Stimulated activated CD8-positive, alpha-beta memory T cell treated with anti-CD3 and anti-CD28 coated beads, Interleukin-4, amount 100 ng/mL, for 4 hours (primary cell): ENCODE measurements at places on chromosomes 12 and 14.

- DNase-seq, result no peak
Observed at GRCh38 chr12:44299524-44299923, 463.6 kb downstream of the TMEM117 start.

DNA sequence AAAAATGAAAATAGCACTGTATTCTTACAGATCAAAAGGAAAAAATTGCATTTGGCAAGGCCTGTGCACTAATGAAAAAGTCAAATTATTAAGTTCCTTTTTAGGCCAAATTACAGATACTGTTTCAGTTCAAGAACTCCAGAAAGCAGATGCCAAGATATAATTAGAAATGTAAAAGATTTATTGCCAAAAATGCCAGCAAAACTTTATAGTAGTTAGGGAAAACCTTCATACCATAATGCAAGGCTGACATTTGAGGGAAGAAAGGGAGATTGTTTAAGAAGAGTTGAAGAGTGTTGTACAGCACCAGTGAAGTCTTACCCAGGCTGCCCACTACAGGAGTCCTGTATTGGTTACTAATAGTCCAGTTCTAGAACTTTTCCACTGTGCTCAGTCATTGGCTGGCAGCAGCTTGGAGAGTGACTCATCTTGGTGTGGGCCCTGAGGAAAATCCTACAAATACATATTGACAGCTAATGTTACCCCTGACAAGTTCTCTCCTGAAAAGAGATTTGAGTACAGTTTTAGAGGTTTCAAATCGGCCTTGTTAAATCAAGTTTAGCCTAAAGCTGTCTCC is 600.4 kb downstream of the C12orf50 start:
- DNase-seq, result no peak

DNA sequence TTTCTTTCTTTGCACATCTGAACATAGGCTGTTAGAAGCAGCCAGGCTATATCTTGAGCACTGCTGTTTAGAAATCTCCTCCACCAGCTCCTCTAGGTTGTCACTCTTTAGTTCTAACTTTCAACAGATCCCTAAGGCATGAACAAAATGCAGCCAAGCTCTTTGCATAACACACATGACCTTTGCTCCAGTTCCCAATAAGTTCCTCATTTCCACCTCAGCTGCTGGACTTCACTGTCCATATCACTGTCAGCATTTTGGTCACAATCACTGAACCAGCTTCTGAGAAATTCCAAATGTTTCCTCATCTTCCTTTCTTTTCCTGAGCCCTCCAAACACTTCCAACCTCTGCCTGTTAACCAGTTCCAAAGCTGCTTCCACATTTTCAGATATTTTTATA is 27.6 kb upstream of the C14orf132 start:
- no peak for DNase-seq

GRCh38 chr14:101242442-101243385 is 318.6 kb upstream of the DIO3 start:
- no peak for DNase-seq

- no peak for DNase-seq
Observed at GRCh38 chr12:117118838-117119591, 19.8 kb upstream of the TESC start.

GRCh38 chr14:104735830-104736642 is 12.0 kb downstream of the ADSS1 start:
- no peak for DNase-seq

GRCh38 chr12:5254703-5255102 is 177.2 kb upstream of the NTF3 start:
- no peak for DNase-seq

GRCh38 chr14:24986206-24986893 is 63.6 kb downstream of the STXBP6 start:
- no peak for DNase-seq

GRCh38 chr14:21997300-21997699 is 323.7 kb upstream of the OR4E1 start:
- DNase-seq, result no peak

DNA sequence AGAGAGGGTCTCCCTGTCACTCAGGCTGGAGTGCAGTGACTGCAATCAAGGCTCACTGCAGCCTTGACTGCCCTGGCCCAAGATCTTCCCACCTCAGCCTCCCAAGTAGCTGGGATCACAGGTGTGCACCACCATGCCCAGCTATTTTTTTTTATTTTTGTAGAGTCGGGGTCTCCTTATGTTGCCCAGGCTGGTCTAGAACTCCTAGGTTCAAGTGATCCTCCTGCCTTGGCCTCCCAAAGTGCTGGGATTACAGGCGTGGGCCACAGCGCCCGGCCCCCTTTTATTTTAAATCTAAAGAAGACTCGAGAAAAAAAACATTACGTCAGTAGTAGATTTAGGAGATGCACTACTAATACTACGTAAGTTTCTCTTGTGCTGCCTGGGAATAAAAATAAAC is 14.3 kb downstream of the FOS start:
- no peak for DNase-seq

DNA sequence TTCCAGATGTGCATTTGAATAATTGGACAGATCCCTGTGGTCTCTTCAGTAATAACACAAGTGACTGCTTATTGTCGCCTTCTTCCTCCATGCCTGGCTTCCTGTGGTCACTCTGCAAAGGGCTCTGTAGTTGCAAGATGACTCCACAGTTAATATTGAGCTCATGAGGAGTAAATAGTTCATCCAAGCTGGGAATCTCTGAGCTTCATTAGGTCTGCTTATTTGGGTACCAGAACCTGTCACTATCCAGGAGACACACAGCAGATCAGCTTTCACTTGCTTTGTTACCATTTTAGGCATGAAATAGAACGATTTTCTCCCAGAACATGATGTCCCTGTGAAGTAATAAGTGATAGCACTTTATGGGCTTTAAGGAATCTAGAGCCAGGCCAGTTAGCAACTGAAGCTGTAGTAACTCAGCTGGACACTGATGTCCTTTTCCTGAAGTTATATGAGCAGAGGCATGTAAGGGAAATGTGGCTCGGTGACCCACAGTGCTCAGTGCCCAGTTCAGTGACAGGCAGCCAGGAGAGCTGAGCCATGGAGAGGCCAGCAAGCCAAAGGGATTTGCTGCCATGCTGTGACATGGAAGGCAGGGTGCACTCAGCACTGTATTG is 50.1 kb downstream of the CRADD start:
- DNase-seq, result no peak

- no peak for DNase-seq
Observed at GRCh38 chr12:104764225-104765091, 193.6 kb downstream of the SLC41A2 start.

DNA sequence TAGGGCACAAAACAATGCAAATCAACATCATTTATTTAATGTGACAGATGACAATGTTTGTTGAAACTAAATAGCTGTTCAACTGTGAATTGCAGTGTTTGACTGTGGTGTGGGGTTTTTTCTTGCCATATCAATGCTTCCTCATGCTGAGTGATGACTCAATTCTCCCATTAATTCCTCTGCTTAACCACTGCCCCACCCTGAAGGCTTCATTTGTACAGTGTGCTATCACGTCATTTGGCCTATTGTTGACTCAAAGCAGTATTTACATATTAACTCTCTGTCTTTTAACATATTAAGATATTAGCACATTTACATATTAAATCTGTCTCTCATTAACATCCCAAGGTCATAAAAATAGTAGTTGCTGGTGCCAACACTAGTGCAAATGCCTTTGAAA is 164.8 kb upstream of the NRXN3 start:
- DNase-seq, result no peak

GRCh38 chr12:93783832-93784231 is 106.7 kb downstream of the CRADD start:
- DNase-seq, result no peak

- DNase-seq, result no peak
Observed at GRCh38 chr12:29544428-29545101, 47.1 kb upstream of the OVCH1 start.

- no peak for DNase-seq
Observed at GRCh38 chr12:10867381-10867780, 16.7 kb downstream of the PRH1 start.

DNA sequence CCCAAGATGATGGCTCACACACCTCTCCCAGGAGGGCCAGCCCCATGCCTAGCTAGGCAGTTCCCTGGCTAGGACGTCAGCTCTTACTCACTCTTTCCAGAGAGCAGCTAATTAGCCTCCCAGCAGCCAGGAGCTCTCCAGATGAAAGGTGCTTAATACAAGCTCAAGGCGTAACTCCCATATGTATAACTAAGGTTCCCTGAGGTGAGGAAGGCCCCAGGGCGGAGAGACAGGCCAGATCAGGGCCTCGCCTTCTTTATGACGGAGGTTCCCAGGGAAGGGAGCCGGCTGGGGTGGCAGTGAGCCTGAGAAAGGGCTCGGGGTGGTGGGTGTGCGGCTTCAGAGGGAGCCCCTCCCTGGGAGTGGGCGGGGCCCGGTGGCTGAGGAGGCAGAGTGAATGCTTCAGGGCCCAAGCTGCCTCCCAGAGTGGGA is 26.4 kb upstream of the ZFP36L1 start:
- no peak for DNase-seq

GRCh38 chr14:66405158-66405557 is 81.0 kb upstream of the CCDC196 start:
- DNase-seq, result no peak
